Mammary microvascular endothelial cell (primary cell): ENCODE measurements at places on chromosomes 13 and 19. TPM values are rescaled to one million over a fixed set of nuclear protein-coding genes. Genes with fewer than 3 reads are reported as not detected.

EDDM13 gene
- 1.9 and 2.5 TPM in 2 replicates for total RNA-seq

RNF17 gene
- total RNA-seq = not detected in 2 replicates

SYNGR4 gene
- total RNA-seq = not detected in 2 replicates

MBD3L1 gene
- total RNA-seq = not detected in 2 replicates

CHAF1A gene
- 20.3 and 22.4 TPM in 2 replicates for total RNA-seq

UBE2L5 gene
- total RNA-seq = 0.73 TPM in 1 of 2 replicates, not detected in the other
